ENCODE measurements at places on chromosomes 6 and 20.

DNA sequence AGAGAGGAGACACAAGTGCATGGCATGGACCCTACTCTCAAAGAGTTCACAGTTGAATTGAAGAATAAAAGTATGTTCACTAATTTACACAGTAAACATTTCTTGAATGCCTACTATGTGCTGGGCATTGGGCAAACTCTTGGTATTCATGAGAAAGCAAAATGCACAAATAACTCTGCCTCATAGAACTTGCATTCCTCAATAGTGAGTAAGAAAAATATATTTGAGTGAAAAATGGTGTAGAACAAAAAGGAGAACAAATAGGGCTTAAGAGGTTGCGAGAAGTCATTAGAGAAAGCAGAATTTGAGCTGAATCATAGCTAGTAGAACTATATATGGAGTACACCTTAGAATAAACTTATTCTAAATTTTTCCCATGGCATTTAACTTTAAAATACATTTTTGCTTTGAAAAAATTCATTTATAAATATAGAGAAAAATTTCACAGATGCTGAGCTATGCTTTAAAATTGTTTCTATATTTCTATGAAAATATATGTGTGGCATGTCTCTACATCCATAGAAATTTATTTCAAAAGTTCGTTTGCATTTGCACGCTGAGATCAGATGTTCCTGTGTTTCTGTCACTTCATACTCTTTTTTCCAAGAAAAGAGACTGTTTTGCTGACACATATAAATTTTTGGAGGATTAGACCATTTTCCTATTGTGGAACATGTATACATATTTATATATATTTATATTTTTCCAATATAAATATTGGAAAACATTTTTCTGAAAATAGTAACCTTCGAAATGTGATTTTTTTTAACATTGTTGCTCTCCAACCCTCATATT lies 236.1 kb downstream of the KCNQ5 start:
- no peak for DNase-seq

GRCh38 chr6:50826803-50827202 lies 8.1 kb downstream of the TFAP2B start:
- peak; percentile 96 for DNase-seq

- no peak for DNase-seq
These were observed 57.0 kb upstream of the BMP6 start for GRCh38 chr6:7668936-7669335.

DNA sequence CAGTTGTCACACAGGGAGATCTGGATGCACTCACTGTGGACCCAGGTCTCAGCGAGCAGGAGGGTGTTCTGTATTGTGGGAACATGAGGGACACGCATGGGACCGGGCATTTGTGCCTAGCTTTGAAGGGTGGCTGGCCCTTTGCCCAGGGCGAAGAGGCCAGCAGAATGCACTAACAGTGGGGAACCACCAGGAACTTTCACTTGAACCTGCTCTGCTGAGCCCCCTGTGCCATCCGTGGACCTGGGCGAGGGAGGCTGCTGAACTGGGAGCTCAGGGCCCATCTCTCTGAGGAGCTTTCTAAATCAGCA lies 1.2 kb upstream of the ULBP2 start:
- DNase-seq, result no peak

GRCh38 chr20:61968036-61968810 lies 97.5 kb downstream of the TAF4 start:
- no peak for DNase-seq

DNA sequence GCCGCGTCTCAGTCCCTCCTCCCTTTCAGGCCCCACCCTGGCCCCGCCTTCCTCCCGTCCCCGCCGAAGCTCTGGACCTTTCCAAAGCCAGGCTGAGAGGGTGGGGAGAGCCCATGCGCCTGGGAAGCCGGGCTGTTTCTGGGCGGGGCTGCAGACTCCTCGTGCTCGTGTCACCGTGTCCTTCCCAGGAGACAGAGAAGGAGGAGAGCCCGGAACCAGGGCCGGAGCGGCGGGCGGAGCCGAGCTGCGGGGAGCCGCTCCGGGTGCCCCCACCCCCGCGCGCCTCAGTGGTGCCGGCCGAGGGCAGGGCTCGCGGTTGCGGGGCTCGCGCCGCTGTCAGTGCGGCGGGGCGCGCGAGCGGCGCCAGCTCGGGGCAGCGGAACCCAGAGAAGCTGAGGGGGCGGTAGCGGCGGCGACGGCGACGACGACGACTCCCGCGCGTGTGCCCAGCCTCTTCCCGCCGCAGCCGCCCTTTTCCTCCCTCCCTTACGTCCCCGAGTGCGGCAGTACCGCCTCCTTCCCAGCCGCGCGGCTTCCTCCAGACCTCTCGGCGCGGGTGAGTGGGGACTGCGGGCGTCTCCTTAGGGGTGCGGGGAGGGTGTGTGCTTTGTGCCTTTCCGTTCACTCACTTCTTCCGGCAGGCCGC lies at the start of gene RALY:
Gene RALY, plus strand, starts transcription at position 336 of the 646 bp plus-strand sequence. CDS start 78,164 bp downstream, outside the sequence.
- DNase-seq, result peak; percentile 48

DNA sequence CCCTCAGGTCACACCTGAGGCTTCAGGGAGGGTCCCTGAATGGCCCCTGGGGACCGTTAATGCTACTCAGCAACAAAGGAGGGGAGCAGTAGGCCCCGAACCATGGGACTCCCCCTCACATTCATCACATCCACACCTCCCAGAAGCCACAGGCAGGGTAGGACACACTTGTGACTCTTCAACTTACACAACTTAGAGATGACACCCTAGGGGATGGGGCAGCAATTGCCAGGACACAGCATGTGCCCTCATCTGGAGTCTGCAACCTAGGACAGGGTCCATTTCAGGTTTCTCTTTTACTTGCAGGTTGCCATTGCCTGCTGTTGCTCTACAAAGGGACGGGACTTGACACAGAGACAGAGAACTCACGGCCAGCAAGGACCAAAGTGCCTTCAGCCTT lies 770 bp downstream of the ULBP3 start:
- DNase-seq, result no peak

DNA sequence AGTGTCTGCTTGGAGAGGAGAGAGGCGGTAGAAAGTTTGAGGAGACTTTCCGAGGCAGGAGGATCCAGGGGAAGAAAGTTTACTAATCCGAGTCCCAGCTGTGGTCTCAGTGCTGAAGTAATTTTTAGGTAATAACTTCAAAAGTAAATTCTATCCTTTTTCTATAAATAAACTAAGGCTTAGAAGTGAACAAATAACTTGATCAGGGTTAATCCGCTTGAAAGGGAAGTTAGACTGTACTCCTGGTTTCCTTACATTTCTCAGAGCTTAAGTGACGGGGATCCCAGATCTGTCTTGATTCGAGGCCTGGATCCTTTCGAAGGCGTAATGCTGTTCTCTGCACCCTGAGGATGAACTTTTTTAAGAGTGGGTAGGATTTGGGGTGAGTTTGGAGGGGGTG lies 2.6 kb downstream of the STK35 start:
- no peak for DNase-seq

- DNase-seq, result peak; percentile 65
These were observed at the start of gene DTNBP1 for GRCh38 chr6:15662326-15663129. DTNBP1 (minus strand) TSS chr6:15663028; CDS start chr6:15662869, 159 bp downstream.

- DNase-seq, result no peak
These were observed 72.3 kb downstream of the CDYL start for GRCh38 chr6:4848382-4849068.

DNA sequence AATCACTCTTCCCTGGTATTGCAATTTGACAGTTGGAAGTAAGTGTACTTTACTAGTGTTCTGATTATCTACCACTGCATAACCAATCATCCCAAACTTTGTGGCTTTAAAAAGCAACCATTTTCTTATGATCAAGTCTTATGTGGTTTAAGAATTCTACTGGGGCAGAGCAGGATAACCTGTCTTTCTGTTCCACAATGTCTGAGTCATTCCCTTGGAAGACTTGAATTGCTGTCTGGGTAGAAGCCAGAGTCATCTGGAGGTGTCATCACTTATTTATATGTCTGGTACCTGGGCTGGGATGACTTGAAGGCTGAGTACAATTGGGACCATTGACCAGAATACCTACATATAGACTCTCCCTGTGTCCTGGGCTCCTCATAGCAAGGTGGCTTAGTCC lies 644.3 kb downstream of the HDGFL1 start:
- DNase-seq, result no peak

DNA sequence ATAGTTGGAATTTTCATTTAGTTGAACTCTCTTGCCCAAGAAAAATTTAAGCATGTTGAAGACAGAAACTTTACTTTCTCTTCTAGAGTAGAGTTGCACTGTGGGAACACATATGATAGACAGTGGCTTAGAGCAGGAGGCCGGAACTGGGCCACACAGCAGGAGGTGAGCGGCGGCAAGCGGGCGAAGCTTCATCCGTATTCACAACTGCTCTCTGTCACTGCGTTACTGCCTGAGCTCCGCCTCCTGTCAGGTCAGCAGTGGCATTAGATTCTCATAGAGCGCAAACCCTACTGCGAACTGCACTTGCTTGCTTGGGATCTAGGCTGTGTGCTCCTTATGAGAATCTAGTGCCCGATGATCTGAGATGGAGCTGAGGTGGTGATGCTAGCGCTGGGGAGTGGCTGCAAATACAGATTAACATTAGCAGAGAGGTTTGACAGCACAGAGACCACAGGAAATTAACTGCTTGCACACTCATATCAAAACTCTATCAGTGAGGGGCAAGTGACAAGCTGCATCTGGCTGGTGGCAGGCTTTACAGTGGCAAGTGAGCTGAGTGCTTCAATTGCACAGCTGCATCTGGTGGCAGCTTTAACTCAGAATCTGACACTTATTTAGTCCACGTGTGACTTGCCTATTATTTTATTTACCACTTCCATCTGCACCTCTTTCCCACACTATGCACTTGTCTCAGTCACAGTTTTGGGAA lies 174.9 kb upstream of the C6orf118 start:
- DNase-seq, result no peak

GRCh38 chr20:11844691-11845090 lies 73.0 kb upstream of the BTBD3 start:
- no peak for DNase-seq

All from NCI-H748 treated with DMSO at 0.1 percent for 48 hours (cell line).